ENCODE measurements at places on chromosomes 1 and 21. TPM values are rescaled to one million over a fixed set of nuclear protein-coding genes. Genes with fewer than 3 reads are reported as not detected.

NLRP3 gene
- total RNA-seq, result 5.1 TPM

CRNN gene
- not detected for total RNA-seq

DNA sequence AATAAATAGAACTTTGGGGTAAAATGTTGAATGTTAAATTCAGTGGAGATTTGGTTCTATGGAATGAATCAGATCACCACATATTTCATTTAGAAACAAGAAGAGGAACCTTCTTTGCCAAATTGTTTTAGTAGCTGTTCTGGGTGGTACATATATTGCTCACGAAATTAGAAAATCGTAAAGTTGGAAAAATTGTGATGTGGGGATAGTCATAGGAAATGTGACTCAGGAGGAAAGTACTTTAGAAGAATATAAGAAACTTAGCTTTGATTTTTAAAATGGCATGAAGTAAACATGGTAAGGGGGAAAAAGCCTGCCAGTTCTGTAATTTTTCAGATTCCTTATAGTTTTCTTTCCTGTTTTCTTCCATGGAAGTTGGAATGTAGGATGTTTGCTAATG, 27.4 kb downstream of the RRP15 start:
- H3K36me3 ChIP-seq, result peaks cover 6% of the 10 kb centered on the region
- H3K4me3 ChIP-seq, result no peak overlapping the region
- DNase-seq, result no peak
- no peaks in the 10 kb centered on the region for H3K4me1 ChIP-seq
- H3K27ac ChIP-seq, result no peak overlapping the region

DNA sequence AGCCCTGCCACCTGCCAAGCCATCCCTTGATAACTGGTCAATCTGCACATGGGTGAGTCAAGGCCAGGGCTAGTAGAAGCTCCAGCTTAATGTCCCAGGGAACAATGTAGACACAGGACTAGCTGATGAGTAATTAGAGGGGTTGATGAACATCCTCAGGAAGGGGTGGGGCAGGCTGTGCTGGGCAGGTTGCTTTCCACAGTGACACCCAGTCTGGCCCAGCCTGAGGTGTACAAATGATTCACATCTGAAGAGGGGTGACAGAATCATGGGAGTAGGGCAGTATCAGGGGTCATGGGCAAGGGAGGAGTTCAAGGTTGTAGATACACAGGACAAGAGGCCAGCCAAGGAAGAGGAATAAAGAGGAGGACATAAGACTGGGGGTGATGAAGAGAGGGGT, 4.3 kb downstream of the LPAR3 start:
- no peaks in the 10 kb centered on the region for H3K36me3 ChIP-seq
- H3K4me3 ChIP-seq, result no peak overlapping the region
- H3K4me1 ChIP-seq, result peaks cover 4% of the 10 kb centered on the region
- no peak overlapping the region for H3K27ac ChIP-seq
- DNase-seq, result no peak

- H3K4me3 ChIP-seq, result no peak overlapping the region
- H3K4me1 ChIP-seq, result peaks cover 42% of the 10 kb centered on the region
- H3K27me3 ChIP-seq, result no peaks in the 10 kb centered on the region
- H3K27ac ChIP-seq, result peak overlapping the region; percentile 79
- DNase-seq, result peak; percentile 65
- H3K36me3 ChIP-seq, result no peaks in the 10 kb centered on the region
These were observed 27.2 kb upstream of the ATP1A1 start for GRCh38 chr1:116345843-116346242.

FAM229A gene
- 32.0 TPM for total RNA-seq

DNA sequence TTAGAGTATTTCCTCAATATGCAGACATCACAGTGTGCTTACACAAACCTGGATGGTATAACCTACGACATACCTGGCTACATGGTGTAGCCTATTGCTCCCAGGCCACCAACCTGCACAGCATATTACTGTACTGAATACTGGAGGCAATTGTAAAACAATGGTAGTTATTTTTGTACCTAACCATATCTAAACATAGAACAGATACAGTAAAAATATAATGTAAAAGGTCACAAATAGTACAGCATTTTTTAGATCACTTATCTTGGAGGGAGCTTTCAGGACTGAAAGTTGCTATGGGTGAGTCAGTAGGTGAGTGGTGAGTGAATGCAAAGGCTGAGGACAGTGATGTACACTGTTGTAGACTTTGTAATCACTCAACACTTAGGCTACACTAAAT, 492.3 kb downstream of the MRPL39 start:
- no peak overlapping the region for H3K4me3 ChIP-seq
- no peak overlapping the region for H3K27ac ChIP-seq
- no peak for DNase-seq
- H3K4me1 ChIP-seq, result no peaks in the 10 kb centered on the region
- H3K27me3 ChIP-seq, result no peaks in the 10 kb centered on the region

- H3K4me1 ChIP-seq, result no peaks in the 10 kb centered on the region
- DNase-seq, result no peak
- H3K4me3 ChIP-seq, result no peak overlapping the region
- no peaks in the 10 kb centered on the region for H3K27me3 ChIP-seq
These were observed 50.3 kb downstream of the MCOLN2 start for GRCh38 chr1:84946631-84947030.

- no peaks in the 10 kb centered on the region for H3K36me3 ChIP-seq
- no peak overlapping the region for H3K27ac ChIP-seq
- no peaks in the 10 kb centered on the region for H3K27me3 ChIP-seq
- no peak overlapping the region for H3K4me3 ChIP-seq
These were observed 10.9 kb downstream of the ADAMTS1 start for GRCh38 chr21:26834181-26834905.

CFHR1 gene
- not detected for total RNA-seq

CLDN17 gene
- total RNA-seq, result not detected

SLC6A17 gene
- not detected for total RNA-seq

DNA sequence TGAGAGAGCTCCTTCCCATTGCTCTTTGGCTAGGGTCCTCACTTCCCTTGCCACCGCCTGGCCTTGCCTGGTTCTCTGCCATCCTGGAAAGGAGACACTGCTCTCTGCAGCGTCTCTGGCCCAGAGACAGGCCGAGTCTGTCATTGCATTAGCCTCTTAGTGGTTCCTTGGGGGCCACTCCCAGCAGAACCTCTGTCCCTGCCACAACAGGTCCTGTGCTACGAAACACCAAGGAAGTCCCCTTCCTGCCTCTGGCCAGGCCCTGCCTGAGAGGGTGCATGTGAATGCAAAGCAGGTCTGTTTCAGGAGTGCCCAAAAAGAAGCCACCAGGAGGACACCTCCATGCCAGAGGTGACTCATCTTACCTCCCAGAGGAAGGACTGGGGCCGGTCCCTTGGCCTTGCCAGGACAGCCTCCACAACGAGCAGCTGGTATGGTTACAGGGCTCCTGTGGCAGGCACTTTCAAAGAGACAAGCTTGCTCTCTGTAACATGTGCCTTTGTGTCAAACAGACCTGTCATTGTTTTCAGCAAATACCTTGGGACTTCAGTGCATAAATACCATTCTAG, 59.6 kb downstream of the VPS26C start:
- no peaks in the 10 kb centered on the region for H3K27me3 ChIP-seq
- H3K36me3 ChIP-seq, result no peaks in the 10 kb centered on the region
- H3K4me1 ChIP-seq, result no peaks in the 10 kb centered on the region
- no peak overlapping the region for H3K4me3 ChIP-seq
- no peak overlapping the region for H3K27ac ChIP-seq

DNA sequence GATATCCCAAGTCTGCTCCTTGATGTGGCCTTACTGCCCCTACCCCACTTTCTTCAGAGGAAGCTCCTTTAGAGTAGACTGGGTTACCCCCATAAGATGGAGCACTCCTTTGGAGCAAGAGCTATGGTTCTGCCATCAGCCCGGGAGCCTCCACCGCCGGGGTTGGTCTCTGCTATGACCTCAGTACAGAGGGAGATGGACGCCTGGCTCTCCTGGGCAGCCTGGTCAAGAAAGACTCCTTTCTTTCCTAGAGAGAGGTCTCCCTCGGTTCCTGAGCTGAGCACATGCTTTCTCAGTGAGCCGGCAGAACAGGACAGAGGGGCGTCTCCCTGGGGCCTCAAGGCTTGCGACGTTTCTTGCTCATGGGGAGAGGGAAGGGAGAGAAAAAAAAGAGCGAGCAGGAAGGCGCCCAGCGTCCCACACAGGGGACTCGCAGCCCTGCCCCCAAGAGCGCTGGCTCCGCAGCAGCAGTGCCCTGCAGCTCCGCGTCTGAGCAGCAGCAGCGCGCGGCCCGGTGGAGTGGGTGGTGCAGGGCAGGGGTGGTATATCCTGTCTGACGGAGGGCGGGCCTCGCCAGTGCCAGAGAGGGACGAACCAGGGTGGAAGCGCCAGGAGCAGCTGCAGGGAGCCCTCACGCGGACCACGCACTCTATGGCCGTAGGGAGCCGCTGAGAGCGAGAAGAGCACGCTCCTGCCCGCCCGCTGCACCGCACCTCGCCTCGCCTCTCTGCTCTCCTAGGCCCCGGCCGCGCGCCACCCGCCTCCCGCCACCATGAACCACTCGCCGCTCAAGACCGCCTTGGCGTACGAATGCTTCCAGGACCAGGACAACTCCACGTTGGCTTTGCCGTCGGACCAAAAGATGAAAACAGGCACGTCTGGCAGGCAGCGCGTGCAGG, at the start of gene PKP1:
TSS of gene PKP1 (plus strand) at position 576 of the 899 bp plus-strand sequence. CDS start at position 773, 197 bp downstream.
- no peak within 1 kb of the TSS for H3K27ac ChIP-seq
- H3K4me1 ChIP-seq, result peaks cover 2% of the 10 kb centered on the region
- peaks cover 6% of the 10 kb centered on the region for H3K27me3 ChIP-seq
- H3K36me3 ChIP-seq, result no peaks in the 10 kb centered on the region
- no peak for DNase-seq
- H3K4me3 ChIP-seq, result no peak within 1 kb of the TSS

GRCh38 chr1:64946916-64947315, 19.4 kb downstream of the JAK1 start:
- H3K36me3 ChIP-seq, result no peaks in the 10 kb centered on the region
- H3K4me3 ChIP-seq, result no peak overlapping the region
- no peak overlapping the region for H3K27ac ChIP-seq
- no peaks in the 10 kb centered on the region for H3K27me3 ChIP-seq

DNA sequence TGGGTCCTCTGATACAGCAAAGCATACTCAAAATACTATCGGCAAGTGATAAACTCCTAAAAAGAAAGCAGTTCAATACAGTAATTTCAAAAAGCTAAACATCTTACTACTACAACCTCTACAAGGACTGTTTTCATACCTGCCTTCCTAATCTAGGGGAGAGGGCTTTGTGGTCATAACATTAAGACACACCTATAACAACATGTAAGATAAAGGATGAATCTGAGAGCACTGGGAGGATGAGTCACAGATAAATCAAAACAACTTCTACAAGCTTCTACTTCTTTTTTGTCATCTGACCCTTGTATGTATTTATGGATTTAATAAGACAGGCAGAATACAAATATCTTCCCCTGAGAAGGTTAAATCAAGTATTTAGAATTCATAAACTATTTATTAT, 40.0 kb downstream of the LTN1 start:
- no peaks in the 10 kb centered on the region for H3K4me1 ChIP-seq
- H3K27me3 ChIP-seq, result no peaks in the 10 kb centered on the region
- no peak for DNase-seq
- no peak overlapping the region for H3K4me3 ChIP-seq
- no peaks in the 10 kb centered on the region for H3K36me3 ChIP-seq

TAS1R1 gene
- total RNA-seq, result not detected

RGS7 gene
- total RNA-seq, result not detected

DNA sequence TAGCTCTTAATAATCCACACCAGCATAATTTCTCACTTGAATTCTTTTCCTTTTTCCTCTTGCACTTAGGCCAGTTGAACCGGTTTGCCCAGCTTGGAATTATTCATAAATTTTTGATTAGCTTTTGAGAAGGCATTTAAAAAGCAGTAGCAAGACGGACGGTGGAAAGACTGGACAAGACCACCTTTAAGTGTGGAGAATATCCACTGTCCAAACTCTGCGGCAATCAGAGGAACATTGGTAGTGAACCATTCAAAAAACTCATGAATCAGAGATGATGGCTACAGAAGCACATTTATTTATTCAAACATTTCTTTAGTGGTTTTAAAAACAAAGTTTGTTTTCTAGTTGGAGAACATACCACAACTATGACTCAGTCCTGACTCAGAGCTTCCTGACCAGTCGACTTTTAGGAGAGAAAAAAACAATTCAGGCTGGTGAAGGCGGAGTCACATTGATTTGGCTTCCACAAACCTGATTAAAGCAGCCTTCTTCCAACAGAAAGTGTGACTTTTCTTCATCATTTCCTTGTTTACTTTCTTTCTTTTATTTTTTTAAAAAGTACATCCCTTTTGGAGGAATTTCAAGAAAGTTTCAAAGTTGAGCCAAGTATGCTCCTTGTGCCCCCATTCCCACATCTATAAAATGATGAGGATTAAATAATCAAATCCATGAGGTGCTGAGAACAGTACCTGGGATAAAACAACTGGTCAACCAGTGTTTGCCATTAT, 128.8 kb downstream of the ADSS2 start:
- H3K36me3 ChIP-seq, result no peaks in the 10 kb centered on the region
- DNase-seq, result peak; percentile 17
- H3K4me1 ChIP-seq, result no peaks in the 10 kb centered on the region

ZBTB21 gene
- 118 TPM for total RNA-seq

CNTN2 gene
- total RNA-seq, result not detected

DNA sequence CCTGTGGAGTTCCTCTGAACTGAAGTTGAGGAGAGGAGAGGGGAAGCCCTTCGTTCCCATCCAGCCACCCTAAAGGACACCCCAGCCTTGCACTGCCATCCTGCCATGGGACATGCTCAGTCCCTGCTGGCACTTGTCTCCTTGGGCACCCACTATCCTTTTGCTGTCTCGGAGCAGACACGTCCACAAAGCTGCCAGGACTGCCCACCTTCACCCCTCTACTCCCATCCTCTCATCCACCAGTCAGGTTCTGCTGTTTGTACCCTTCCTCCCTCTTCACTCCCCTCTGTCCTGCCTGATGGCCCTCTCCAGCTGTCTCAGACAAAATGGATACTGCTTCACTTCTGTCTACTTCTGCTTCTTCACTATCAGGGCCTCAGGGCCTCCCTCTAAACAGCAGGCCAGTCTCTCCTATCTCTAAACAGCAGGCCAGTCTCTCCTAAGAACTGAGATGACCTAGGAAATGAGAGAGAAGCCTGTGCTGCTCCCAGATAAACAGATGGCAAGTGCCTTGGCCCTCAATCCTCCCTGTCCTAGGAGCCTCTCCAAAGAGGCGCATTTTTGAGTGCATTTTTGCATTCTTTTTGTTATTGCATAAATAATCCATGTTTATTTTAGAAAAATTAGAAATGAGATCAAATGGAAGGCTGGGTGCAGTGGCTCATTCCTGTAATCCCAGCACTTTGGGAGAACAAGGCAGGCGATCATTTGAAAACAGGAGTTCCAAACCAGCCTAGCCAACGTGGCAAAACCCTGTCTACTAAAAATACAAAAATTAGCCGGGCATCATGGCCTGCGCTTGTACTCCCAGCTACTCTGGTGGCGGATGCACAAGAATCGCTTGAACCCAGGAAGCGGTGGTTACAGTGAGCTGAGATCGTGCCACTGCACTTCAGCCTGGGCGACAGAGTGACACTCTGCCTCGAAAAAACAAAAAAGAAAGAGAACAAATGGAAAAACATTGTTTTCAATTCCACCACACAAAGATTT, 4.4 kb upstream of the PYCR2 start:
- H3K4me3 ChIP-seq, result no peak overlapping the region
- H3K27me3 ChIP-seq, result no peaks in the 10 kb centered on the region
- peak overlapping the region; percentile 54 for H3K27ac ChIP-seq
- H3K4me1 ChIP-seq, result peaks cover 34% of the 10 kb centered on the region

LPAR3 gene
- total RNA-seq, result 7.0 TPM
